ENCODE measurements at places on chromosomes 7 and 10.

GRCh38 chr7:107206706-107207105 lies 37.9 kb downstream of the HBP1 start:
- DNase-seq = no peak

DNA sequence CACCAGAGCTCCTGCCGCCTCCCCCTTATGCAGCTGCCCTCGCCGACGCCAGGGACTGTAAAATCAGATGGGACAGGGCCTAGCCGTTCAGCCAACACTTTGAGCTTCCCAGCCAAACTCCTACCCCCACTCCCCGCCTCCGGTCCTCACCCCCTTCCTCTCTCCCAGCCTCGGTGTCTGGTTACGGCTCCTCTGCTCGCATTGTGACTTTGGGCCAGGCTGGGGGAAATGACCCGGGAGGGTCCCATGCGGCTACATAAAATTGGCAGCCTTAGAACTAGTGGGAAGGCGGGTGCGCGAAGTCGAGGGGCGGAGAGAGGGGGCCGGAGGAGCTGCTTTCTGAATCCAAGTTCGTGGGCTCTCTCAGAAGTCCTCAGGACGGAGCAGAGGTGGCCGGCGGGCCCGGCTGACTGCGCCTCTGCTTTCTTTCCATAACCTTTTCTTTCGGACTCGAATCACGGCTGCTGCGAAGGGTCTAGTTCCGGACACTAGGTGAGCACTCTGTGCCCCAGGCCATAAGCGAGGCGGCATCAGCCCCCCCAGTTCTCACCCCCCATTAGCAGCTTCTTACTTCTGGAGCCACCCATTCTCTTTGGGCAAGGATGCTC lies at the start of gene KAZALD1:
Gene KAZALD1 (plus strand): TSS at position 366 of the 608 bp plus-strand sequence. CDS start 604 bp downstream, outside the sequence.
- no peak for DNase-seq

DNA sequence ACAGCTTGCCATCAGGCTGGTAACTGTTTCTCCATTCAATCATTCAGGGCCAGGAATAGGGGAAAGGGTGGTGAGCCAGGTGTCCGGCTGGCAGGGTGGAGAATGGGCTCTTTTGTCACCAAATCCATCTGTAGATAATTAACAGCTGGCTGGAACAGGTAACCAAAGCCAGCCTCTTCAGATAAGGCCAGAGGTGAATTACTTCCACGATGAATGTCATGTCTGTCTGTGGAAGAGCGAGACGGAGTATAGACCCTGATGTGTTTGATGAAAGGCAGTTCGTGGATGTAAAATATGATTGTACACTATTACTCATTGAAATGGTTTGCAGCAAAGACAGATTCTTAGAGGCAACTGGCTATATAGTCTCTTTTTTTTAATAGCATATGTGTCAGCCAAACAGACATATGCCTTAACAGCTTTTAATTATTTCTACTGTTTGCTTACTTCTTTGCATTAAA lies 149.8 kb downstream of the KLF6 start:
- no peak for DNase-seq

- DNase-seq = no peak
Measured at GRCh38 chr10:101783736-101784118, 481 bp upstream of the NPM3 start.

GRCh38 chr7:78226059-78226719 lies 427.6 kb downstream of the PHTF2 start:
- DNase-seq = no peak

GRCh38 chr10:101814466-101815071 lies 3.7 kb downstream of the OGA start:
- no peak for DNase-seq

DNA sequence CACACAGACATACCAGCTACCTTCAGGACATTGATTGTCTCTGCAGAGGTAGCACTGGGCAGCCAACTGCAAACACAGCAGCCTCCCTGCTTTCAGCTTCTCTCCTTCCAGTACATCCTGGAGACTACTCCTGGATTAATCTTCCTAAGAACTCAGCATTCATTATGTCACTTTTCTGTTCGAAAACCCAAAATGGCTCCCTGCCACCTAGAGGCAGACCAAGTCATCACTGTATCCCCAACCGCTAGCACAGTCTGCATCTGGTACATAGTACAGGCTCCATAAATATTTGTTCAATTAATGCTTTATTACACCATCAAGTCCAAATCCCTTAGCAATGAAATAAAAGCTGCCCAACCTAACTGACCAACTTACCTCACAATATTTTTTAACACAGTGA lies 5.0 kb upstream of the SEC31B start:
- no peak for DNase-seq

DNA sequence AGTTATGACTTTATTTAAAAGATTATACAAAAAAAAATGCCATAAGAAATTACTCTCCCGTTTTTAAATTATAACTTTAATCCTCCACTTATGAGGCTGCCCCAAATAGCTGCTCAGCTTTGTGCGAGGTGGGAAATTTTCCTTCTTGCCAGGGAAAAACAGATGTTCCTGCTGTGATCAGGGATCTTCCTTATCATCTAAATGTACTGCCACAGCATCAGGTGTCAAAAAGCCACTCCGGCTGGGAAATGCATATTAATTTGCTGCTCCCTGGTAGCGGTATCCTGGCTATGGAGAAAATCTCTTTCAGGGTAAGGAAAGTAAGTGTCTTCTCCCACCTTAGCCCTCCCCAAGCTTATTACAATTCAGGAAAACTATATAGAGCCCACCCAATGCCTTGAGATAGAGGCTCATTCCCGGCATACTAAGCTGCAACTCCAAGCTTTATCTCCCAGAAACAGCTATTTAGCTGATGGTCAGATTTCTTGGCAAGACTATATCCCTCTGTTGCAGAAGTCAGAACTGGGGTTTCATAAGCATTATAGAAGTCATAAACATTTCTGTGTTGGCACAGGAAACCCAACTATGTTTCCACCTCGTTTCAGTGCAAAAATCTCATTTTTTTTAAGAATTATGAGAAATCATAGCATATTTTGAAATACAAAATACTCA lies 360.4 kb downstream of the PARD3 start:
- DNase-seq = no peak

DNA sequence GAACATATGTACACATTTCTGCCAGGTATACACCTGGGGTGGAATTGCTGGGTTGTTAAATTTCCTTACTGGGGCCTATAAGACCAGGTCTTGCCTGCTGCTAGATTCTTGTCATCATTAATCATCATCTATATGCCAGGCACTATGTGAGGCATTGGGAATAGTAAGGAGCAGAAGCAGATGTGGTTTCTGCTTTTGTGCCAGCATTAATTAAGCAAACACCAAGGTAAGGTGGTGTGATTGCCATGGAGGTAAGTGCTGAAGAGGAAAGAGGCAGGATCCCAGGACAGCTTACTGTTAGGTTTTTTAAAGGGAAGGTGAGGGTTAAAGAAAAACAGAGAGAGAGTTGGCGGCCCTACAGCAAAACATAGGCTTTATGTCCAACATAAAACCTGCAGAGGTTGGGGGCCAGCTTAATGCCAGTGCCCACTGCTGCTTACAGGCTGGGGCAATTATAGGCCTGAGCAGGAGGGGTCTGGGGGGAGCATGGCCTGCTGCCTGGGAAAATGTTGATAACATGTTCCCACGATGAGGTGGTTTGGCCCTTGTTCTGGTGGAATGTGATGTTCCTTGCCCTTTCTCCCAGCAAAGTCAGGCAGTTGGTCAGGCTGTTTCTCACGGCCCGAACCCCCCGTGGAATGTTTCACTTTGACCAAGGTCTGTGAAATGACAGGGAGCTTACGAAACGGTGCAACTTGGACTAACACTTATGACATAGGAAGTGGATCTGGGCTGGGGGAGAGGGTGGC lies 93.9 kb downstream of the RBM20 start:
- peak; percentile 33 for DNase-seq

GRCh38 chr10:61623161-61623560 lies 39.6 kb upstream of the CABCOCO1 start:
- DNase-seq = no peak
